ENCODE measurements at places on chromosomes 2 and 18. TPM values are rescaled to one million over a fixed set of nuclear protein-coding genes. Genes with fewer than 3 reads are reported as not detected.

The FN1 gene
- 143 TPM for total RNA-seq

The EFEMP1 gene
- total RNA-seq = 0.06 TPM

The ZNF804A gene
- 16.8 TPM for total RNA-seq

The GDF7 gene
- 0.03 TPM for total RNA-seq

The DAW1 gene
- total RNA-seq = 0.08 TPM

DNA sequence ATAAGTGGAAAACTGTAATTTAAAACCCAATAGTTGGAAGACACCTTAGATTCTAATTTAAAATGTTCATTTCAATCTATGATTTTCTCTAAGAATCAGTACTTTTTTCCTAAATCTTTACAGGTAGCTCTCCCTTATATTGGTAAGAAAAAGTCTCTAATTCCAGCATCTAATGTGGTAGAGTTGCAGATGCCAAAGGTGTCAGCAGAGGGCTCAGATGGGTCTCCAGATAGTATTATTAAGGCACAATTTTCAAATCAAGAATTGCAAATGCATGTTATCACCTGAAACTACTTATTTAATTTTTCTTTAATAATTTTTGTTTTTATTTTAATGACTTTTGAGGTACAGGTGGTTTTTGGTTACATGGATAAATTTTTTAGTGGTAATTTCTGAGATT lies 25.5 kb upstream of the ITGA4 start:
- H3K27ac ChIP-seq = no peak overlapping the region
- H3K27me3 ChIP-seq = no peaks in the 10 kb centered on the region
- H3K4me1 ChIP-seq = no peaks in the 10 kb centered on the region
- H3K36me3 ChIP-seq = no peaks in the 10 kb centered on the region
- no peak for DNase-seq

GRCh38 chr18:46350598-46351159 lies 246.5 kb downstream of the HAUS1 start:
- H3K27ac ChIP-seq = no peak overlapping the region
- H3K27me3 ChIP-seq = no peaks in the 10 kb centered on the region
- H3K4me1 ChIP-seq = no peaks in the 10 kb centered on the region
- no peak for DNase-seq

- H3K4me1 ChIP-seq = peaks cover 4% of the 10 kb centered on the region
- no peak overlapping the region for H3K27ac ChIP-seq
- H3K36me3 ChIP-seq = no peaks in the 10 kb centered on the region
- H3K4me3 ChIP-seq = no peak overlapping the region
- H3K27me3 ChIP-seq = no peaks in the 10 kb centered on the region
Observed at GRCh38 chr2:32772638-32773447, 145.0 kb downstream of the TTC27 start.

GRCh38 chr18:34224423-34225217 lies at the start of gene NOL4:
Gene NOL4, minus strand, starts transcription at chr18:34224913. Its CDS starts 1,660 bp downstream, at chr18:34223253.
- peak; percentile 72 for DNase-seq
- no peak within 1 kb of the TSS for H3K27ac ChIP-seq
- H3K27me3 ChIP-seq = peaks cover 11% of the 10 kb centered on the region

GRCh38 chr2:208311321-208311720 lies 45.3 kb downstream of the PIKFYVE start:
- H3K4me1 ChIP-seq = no peaks in the 10 kb centered on the region
- no peak for DNase-seq
- H3K36me3 ChIP-seq = peaks cover 29% of the 10 kb centered on the region
- H3K27me3 ChIP-seq = no peaks in the 10 kb centered on the region
- no peak overlapping the region for H3K27ac ChIP-seq
- H3K4me3 ChIP-seq = no peak overlapping the region

GRCh38 chr2:20976527-20976926 lies 67.3 kb downstream of the APOB start:
- H3K4me3 ChIP-seq = no peak overlapping the region
- H3K27me3 ChIP-seq = no peaks in the 10 kb centered on the region
- no peaks in the 10 kb centered on the region for H3K4me1 ChIP-seq
- no peak for DNase-seq
- H3K36me3 ChIP-seq = no peaks in the 10 kb centered on the region

- no peaks in the 10 kb centered on the region for H3K27me3 ChIP-seq
- H3K36me3 ChIP-seq = no peaks in the 10 kb centered on the region
Observed at GRCh38 chr18:6629635-6630140, 99.8 kb upstream of the ARHGAP28 start.

DNA sequence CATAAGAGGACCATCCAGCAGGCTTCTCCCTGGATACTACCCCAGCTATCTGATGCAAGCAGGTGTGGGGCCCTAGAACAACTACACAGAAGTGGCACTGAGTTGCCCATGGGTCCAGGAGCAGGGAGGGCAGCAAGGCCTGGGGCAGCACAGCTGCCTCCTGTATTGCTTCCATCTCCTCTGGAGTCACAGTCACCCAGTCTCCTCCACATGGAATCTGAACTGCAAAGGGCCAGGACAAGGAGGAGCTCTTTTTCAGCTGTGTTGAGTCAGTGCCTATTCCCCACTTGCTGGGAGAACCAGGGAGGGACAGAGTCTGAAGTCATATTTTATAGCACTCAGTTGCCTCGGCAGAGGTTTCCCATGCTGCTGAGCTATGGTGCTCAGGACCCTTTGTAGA lies 67.9 kb upstream of the ALPP start:
- H3K36me3 ChIP-seq = peaks cover 2% of the 10 kb centered on the region
- H3K27ac ChIP-seq = no peak overlapping the region
- peaks cover 9% of the 10 kb centered on the region for H3K4me1 ChIP-seq
- H3K4me3 ChIP-seq = no peak overlapping the region
- DNase-seq = no peak

- H3K27ac ChIP-seq = no peak overlapping the region
- no peak overlapping the region for H3K4me3 ChIP-seq
- DNase-seq = no peak
- H3K4me1 ChIP-seq = peaks cover 7% of the 10 kb centered on the region
Observed at GRCh38 chr18:24992491-24992890, 359.5 kb downstream of the ZNF521 start.

GRCh38 chr2:239625156-239625845 lies 224.5 kb upstream of the HDAC4 start:
- no peak overlapping the region for H3K4me3 ChIP-seq
- no peaks in the 10 kb centered on the region for H3K36me3 ChIP-seq
- no peak overlapping the region for H3K27ac ChIP-seq
- no peak for DNase-seq
- no peaks in the 10 kb centered on the region for H3K4me1 ChIP-seq
- H3K27me3 ChIP-seq = peaks cover 9% of the 10 kb centered on the region

DNA sequence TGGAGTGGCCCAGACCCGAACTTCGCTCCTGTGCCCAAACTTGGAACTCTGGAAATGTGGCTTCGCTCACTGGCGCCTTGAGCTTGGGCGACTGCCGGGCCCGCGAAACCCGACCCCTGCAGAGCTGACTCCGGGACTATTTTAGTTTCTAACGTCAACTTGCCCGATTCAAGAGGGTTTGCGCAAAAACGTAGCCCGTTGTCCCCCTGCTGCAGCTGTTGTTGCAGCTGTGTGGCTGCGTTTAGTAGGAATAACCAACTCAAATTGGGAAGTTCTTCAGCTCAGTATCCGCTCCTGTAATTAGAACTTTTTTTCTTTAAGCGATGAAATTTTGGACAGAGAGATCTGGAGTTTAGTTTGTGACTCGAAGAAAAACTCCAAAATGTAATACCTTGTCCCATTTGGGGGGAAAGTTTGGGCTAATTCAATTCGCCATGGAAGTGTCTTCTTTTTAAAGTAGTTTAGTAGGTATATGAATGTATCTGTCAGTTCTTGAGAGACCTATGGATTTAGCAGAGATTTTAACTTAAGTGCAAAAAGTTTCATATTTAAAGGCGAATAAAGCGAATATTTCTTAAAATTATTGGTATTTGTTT lies 559 bp downstream of the MYL12A start:
- peak; percentile 79 for DNase-seq
- H3K27ac ChIP-seq = peak overlapping the region; percentile 99
- peaks cover 16% of the 10 kb centered on the region for H3K36me3 ChIP-seq
- peak overlapping the region; percentile 93 for H3K4me3 ChIP-seq
- no peaks in the 10 kb centered on the region for H3K27me3 ChIP-seq

- H3K27ac ChIP-seq = no peak overlapping the region
- H3K36me3 ChIP-seq = no peaks in the 10 kb centered on the region
- H3K4me3 ChIP-seq = no peak overlapping the region
- H3K27me3 ChIP-seq = no peaks in the 10 kb centered on the region
- peaks cover 9% of the 10 kb centered on the region for H3K4me1 ChIP-seq
Observed at GRCh38 chr2:47049502-47049901, 105.6 kb downstream of the STPG4 start.

GRCh38 chr18:8260827-8261226 lies 348.4 kb upstream of the RAB12 start:
- no peak overlapping the region for H3K4me3 ChIP-seq
- no peaks in the 10 kb centered on the region for H3K36me3 ChIP-seq
- peak overlapping the region; percentile 34 for H3K27ac ChIP-seq
- H3K27me3 ChIP-seq = no peaks in the 10 kb centered on the region
- H3K4me1 ChIP-seq = peaks cover 8% of the 10 kb centered on the region

GRCh38 chr2:113240150-113240914 lies 38.4 kb downstream of the PAX8 start:
- H3K4me1 ChIP-seq = peaks cover 20% of the 10 kb centered on the region
- H3K27me3 ChIP-seq = no peaks in the 10 kb centered on the region
- H3K4me3 ChIP-seq = no peak overlapping the region
- 0 out of 2 replicates have a peak, but pooled peaks cover 10% of the 10 kb centered on the region for H3K36me3 ChIP-seq
- H3K27ac ChIP-seq = peak overlapping the region; percentile 2
- peak; percentile 59 for DNase-seq

- no peak for DNase-seq
- no peak overlapping the region for H3K4me3 ChIP-seq
- H3K27ac ChIP-seq = no peak overlapping the region
Observed at GRCh38 chr2:214232271-214232670, 178.6 kb upstream of the VWC2L start.

GRCh38 chr2:23409248-23409647 lies 24.3 kb downstream of the KLHL29 start:
- no peak overlapping the region for H3K4me3 ChIP-seq
- H3K36me3 ChIP-seq = peaks cover 10% of the 10 kb centered on the region
- no peaks in the 10 kb centered on the region for H3K27me3 ChIP-seq
- DNase-seq = no peak
- H3K27ac ChIP-seq = no peak overlapping the region
- peaks cover 8% of the 10 kb centered on the region for H3K4me1 ChIP-seq

DNA sequence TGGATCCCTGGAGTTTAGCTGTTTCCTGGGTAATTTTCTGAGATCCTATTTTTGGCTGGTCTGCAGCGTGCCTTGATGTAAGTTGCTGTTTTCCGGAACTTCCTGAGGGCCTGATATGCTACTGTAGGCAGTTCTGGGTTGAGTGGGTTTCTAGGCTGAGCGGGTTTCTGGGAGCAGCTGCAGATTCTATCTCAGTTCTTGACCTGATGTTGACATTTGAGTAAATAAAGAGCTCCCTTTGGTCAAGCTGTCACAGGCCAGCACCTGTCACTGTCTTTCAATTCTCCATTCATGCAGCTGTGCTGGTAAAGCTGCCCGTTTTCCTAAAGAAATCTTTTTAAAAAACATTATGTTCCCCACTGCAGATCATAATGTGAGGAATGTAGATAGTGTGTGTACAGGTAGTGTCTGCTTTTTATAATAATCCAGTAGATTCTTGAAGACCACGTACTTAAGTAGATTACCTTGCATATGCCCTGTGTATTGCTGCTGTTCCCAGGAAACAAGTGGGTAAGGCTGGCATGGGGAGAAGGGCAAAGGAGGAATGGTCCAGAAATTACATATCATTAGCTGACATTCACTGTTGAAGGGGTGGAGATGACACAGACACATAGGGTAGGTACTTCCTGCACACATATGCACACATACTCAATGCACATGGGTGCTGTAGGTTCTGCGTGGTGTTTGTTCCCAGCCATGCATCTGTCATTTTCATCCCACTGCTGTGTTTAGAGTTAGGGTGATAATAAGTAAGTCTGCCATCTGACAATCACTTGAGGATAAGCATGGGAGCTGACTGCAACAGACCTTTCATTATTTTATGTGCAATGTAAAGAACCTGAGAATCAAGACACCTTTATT lies 25.9 kb downstream of the CD28 start:
- peak overlapping the region; percentile 99 for H3K27ac ChIP-seq
- peaks cover 39% of the 10 kb centered on the region for H3K4me1 ChIP-seq
- peak; percentile 95 for DNase-seq
- H3K27me3 ChIP-seq = no peaks in the 10 kb centered on the region

DNA sequence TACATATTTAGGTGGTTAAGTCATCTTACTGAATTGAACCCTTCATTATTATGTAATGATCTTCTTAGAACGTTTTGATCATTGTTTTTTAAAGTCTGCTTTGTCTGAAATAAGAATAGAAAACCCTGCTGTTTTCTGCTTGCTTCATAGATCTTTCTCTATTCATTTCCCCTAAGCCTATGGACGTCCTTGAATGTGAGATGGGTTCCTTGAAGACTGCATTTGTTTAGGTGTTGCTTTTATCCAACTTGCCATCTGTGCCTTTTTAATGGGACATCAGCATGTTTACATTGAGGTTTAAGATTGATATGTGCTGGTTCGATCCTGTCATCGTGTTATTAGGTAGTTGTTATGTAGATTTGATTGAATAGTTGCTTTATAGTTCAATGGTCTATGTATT lies 95.4 kb downstream of the SNTG2 start:
- H3K27me3 ChIP-seq = no peaks in the 10 kb centered on the region
- no peaks in the 10 kb centered on the region for H3K36me3 ChIP-seq
- no peaks in the 10 kb centered on the region for H3K4me1 ChIP-seq
- no peak for DNase-seq

DNA sequence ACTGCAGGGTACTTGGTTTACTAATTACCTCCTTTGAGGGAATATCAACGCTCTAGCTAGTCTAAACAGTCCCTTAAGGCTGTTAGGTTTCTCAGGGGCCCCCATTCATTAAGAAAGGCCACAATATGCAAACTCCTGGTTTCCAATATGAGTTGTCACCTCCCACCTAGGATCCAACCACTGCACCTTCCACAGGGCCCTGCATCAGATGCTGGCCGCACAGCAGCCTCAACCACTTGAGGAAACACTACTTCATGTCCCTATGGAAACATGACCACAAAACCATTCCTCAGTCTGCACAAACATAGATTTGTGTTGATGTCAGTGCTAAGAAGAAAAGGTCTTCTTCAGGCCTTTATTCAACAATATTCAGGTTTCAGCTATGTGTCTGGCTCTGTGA lies 40.9 kb downstream of the STAT4 start:
- H3K27me3 ChIP-seq = peaks cover 20% of the 10 kb centered on the region
- no peaks in the 10 kb centered on the region for H3K36me3 ChIP-seq
- no peaks in the 10 kb centered on the region for H3K4me1 ChIP-seq
- H3K4me3 ChIP-seq = no peak overlapping the region

- H3K4me1 ChIP-seq = peaks cover 13% of the 10 kb centered on the region
- no peaks in the 10 kb centered on the region for H3K27me3 ChIP-seq
- no peak overlapping the region for H3K4me3 ChIP-seq
- peak; percentile 79 for DNase-seq
- H3K36me3 ChIP-seq = no peaks in the 10 kb centered on the region
Observed at GRCh38 chr2:8525582-8526402, 156.1 kb upstream of the ID2 start.

All from SJCRH30 (cell line).